ENCODE measurements at places on chromosomes 5 and 9.

DNA sequence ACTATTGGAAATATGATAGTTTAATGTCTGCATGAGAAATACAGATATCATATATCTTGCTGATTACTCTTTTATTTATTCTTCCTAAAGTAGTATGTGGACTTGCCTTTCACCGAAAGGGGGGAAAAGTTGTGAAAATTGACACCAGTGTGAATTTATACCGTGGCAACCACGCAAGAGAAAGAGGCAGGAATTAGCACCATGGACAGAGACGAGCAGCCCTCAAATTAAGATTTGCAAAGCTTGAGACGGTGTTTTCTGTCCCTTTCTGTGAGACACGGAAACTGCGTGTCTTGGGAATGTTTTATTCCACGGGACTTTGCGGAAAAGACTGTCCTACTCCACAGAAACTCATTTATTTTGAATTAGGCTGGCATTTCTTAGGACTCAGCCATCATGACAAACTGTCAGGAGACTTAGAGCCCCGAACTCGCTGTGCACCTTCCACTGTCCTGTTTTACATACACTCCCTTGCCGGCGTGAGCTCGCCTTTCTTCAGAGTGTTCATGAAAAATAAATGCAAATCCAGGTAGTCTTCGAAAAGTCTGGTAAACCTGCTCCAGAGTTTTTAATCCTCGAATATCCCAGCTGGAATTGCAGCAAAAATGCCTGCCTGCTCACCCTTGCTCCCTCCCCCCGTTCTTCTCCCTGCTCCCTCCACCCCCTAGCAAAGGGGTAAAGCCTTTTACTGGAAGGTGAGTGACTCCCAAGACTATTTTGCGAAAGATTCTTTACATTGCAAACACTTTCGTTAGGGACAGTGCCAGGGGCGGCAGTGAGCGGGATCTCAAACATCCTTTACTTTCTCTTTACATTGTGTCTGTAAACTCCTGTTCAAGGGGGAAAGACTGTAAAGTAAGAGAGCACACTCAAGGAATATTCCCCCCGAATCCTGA is 3.8 kb upstream of the ELAVL2 start:
- peak; percentile 57 for DNase-seq

DNA sequence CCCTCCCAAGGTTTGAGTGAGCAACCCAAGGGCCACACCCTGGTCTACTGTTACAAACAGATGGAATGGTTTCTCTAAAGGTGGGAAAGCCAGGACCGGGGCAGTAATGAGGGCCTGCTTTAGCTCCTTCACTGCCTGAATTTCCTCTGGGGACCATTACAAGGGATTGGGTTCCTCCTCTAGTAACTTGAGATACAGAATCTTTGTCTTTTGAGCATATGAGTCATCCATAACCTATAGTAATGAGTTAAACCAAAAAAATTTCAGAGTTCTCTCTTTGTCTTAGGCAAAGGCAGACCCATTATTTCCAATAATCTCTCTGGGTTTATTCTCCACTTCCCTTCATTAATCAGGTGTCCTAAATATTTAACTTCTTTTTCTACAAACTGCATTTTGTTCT is 618.8 kb downstream of the HINT1 start:
- no peak for DNase-seq

- DNase-seq: no peak
Observed at GRCh38 chr5:129768735-129769134, 20.8 kb downstream of the MINAR2 start.

GRCh38 chr9:121838746-121839669 is 187.6 kb downstream of the DAB2IP start:
- no peak for DNase-seq

- no peak for DNase-seq
Observed at GRCh38 chr9:18185196-18185595, 288.8 kb upstream of the ADAMTSL1 start.

GRCh38 chr9:38677660-38678303 is 42.2 kb downstream of the FAM240B start:
- DNase-seq: no peak

DNA sequence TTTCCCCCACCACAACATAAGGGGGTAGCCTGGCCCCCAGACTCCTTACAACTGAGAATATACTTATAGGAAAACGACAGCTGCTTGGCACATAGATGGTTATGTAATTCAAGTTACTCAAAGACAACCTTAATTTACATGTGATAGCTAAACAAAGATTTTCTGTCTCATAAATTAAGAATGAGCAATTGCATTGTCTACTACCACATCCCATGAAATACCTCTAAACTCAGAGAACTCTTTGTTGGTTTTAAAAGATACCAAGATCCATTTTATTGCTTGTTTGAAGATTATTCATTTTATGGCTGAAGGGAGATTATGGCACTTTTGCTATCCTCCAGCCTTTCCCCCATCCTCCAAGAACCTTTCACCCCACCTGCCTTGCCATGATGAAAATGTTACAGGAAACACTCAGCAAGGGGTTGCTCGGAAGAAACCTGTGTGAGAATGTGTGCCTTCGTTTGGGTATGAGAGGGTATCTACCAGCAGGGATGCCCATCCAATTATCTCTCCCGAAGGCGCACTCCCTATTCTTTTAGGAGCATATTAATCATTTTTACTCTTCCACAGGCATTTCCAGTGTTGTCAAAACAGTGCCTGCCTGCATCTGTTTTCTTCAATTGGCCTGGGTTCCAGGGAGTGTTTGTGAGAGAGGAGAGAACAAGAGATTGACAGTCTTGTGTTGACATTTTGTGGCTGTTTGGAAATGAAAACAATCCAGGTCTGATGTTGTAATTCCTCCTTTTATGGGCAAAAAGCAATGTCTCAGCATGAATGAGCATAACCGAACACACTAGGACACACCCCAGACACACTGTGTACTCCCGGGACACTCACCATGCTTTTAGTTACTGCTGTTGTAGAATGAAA is 208.0 kb upstream of the ANKRD55 start:
- DNase-seq: peak; percentile 15

- peak; percentile 67 for DNase-seq
Observed at GRCh38 chr9:35826071-35826701, 2.3 kb downstream of the FAM221B start.

GRCh38 chr9:113515862-113516261 is 52.3 kb downstream of the RGS3 start:
- no peak for DNase-seq

DNA sequence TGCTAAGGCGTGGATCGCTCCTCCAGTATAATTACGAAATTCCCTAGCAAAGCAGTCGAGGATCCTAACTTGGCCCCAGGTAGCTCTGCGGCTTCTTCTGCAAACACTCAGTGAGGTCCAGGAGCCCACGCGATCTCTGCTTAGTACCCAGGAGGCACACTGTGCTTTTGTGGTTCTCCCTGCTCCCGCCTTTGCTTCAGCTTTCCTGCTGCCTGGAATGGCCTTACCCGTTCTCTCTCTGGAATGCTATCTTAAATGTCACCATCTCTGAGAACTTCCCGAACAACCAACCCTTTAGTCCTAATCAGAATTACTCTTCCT is 639 bp downstream of the INVS start:
- DNase-seq: peak; percentile 45

- DNase-seq: peak; percentile 53
Observed at GRCh38 chr5:147223948-147224791, 10.7 kb upstream of the STK32A start.

- no peak for DNase-seq
Observed at GRCh38 chr9:487429-487828, 272.8 kb downstream of the DOCK8 start.

- no peak for DNase-seq
Observed at GRCh38 chr9:34246453-34246852, 67.6 kb downstream of the UBAP1 start.

DNA sequence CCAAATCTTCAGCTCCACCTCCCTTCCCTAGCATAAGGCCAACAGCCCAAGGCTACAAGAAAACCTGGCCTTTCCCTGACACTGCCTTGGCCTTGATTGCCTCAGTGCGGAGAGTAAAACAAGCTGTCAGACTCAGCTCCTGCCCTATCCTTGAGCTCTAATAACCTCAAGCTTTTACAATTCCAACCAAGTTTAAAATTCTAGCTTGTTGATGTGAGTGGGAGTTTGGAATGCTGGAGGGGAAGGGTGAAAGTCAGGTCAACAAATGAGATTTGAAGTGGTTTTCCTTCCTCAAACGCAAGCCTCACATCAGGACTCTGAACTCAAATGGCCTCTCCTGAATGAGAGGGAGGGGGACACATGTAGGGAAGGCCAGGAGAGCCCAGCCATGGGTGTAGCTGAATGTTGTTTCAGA is 197.0 kb upstream of the VLDLR start:
- DNase-seq: no peak

GRCh38 chr5:38871790-38872551 is 26.2 kb downstream of the OSMR start:
- DNase-seq: no peak

GRCh38 chr5:61357745-61358144 is 25.7 kb downstream of the ZSWIM6 start:
- DNase-seq: no peak

GRCh38 chr5:144331361-144331760 is 160.7 kb downstream of the KCTD16 start:
- DNase-seq: no peak

- no peak for DNase-seq
Observed at GRCh38 chr9:101572316-101572715, 22.5 kb downstream of the PPP3R2 start.

DNA sequence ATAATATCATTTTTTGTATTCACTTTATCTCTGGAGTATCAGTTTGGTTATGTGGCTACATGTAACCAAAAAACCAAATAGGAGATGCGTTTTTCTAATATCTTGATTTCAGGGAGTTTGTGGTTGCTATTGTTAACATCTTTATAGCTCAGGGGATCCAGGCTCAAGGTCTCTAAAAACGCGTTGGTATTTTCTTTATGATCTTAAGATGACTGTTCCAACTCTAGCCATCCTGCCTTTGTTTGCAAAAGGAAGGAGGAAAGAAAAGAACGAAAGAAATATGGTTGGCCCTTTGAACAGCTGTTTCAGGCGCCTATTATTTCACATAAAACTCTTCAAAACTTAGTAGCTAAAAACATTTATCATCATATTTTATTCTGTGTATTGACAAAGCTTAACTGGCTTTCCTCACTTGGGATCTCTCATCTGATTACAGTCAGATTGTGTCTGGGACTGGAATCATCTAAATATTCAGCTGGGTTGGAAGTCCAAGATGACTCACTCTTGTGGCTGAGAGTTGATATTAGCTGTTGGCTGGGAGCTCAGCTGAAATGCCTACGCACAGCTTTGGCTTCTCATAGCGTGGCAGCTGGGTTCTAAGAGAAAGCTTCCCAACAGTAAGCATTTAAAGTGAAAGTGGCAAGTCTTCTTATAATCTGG is 60.1 kb downstream of the FAM174A start:
- DNase-seq: no peak

GRCh38 chr5:25641124-25641523 is 996.3 kb upstream of the CDH10 start:
- no peak for DNase-seq
